ENCODE measurements at places on chromosomes 2 and 18.

DNA sequence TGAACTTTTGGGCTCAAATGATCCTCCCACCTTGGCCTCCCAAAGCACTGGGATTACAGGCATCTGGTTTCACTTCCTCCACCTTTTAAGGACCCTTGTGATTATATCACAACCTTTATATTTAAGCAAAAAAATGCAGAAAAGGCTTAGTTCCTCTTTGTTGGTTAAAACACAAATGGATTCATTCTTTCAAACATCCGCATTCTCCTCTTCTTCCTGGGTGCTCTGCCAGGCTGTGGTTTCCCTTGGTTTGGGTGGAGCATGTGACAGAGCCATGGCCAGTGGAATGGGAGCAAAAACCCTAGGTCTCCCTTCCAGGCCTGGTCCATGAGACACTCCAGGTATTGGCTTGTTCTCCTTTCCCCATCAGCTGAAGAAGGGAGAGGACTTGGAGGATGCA lies 9.9 kb upstream of the SLC66A3 start:
- no peak for DNase-seq

DNA sequence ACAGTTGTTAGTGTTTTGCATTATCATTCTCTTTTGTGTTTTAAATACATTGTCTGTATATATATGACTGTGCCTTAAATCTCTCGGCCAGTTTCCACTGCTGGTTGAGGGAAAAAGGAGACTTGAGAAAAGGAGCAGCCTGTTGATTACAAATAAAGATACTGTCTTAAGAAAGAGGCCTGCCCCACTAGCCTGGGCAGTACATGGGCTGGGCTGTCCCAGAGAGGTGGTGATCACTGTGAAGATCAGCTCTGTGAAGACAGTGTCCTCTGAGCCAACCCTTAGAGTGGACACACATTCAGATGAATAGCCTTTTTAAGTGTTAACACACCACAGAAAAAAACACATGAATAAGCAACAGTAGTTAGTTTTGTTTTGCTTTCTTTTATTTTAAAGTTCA lies 10.0 kb upstream of the OTX1 start:
- no peak for DNase-seq

DNA sequence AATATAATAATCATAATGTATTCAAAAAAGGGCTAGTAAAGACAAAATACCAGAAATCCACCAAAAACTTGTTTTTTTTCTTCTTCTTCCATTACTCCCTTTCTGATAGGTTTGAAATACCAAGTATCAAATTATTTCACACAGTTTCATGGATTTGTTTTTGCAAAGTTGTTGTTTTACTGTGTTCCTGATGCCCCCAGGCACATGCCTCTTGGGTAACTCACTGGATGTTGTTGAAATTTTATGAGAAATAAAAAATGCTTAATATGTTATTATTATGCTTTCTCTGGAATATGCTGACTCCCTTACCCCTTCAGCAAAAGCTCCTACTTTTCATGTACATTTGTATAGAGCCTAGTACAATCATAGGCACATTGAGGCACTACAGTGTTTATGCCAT lies 419.6 kb downstream of the NRXN1 start:
- no peak for DNase-seq

DNA sequence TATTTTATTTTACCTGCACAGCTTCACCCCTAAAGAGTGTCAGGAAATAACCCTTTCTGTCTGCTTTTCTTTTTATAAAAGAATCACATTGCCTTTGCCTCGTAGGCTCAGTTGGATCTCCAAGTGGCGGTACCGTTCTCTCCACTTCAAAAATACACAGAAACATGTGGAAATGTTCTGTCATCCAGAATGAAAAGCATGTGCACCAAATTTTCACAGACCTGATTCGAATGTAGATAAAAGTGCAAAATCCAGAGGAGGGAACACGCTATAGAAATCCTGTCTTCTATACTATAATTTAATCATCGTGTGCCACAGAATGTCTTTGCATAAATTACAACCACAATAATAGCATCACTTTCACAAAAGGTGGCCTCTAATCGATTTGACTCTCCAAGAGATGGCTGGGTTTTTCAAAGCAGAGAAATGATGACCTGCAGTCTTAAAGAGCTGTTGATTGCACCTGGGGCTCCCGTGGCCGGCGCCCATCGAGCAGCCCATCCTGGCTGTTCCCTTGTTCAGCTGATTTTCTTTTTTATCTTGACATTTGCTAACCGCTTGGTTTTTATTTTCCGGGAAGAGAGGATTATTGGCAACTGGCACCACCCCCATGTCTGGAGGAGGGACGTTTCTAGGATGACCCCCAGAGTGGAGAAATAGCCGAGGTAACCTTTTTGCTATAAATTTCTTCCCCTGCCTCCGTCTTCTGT lies 290.2 kb downstream of the SOX11 start:
- DNase-seq: no peak

- peak; percentile 59 for DNase-seq
Observed at GRCh38 chr2:120606280-120606679, 129.4 kb upstream of the GLI2 start.
